ENCODE measurements at places on chromosomes 1 and 21. TPM values are rescaled to one million over a fixed set of nuclear protein-coding genes. Genes with fewer than 3 reads are reported as not detected.

The MARK1 gene
- 0.59 TPM for total RNA-seq

The PCNX2 gene
- 0.89 TPM for total RNA-seq

DNA sequence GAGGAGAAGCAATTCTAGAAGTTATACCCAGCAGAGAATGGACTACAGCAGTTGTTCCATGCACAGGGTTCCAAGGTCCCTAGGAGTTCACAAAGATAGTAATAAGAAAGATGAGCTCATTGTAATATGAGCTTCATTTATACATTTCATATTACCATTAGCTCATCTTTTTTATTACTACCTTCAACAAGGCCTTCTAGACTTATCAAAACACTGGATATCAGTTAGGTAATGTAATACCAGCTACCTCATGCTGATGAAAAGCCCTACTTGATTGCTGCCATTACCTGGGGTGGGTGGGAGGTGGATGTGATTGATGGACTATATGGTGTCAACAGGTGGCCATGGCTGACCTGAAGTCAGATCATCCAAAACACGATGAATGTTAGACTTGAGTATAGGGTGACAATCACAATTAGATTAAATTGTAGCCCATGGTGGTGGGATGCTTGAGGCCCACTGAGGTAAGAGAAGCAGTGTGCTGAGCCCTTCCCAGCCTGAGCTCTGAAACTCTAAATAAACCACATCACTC, 34.1 kb downstream of the SPATA46 start:
- DNase-seq, result no peak
- H3K27ac ChIP-seq, result no peak overlapping the region
- H3K27me3 ChIP-seq, result no peaks in the 10 kb centered on the region
- H3K4me3 ChIP-seq, result no peak overlapping the region
- H3K4me1 ChIP-seq, result no peaks in the 10 kb centered on the region

- DNase-seq, result no peak
- no peak overlapping the region for H3K4me3 ChIP-seq
- H3K4me1 ChIP-seq, result no peaks in the 10 kb centered on the region
These were observed 98.5 kb upstream of the CD53 start for GRCh38 chr1:110774398-110774797.

DNA sequence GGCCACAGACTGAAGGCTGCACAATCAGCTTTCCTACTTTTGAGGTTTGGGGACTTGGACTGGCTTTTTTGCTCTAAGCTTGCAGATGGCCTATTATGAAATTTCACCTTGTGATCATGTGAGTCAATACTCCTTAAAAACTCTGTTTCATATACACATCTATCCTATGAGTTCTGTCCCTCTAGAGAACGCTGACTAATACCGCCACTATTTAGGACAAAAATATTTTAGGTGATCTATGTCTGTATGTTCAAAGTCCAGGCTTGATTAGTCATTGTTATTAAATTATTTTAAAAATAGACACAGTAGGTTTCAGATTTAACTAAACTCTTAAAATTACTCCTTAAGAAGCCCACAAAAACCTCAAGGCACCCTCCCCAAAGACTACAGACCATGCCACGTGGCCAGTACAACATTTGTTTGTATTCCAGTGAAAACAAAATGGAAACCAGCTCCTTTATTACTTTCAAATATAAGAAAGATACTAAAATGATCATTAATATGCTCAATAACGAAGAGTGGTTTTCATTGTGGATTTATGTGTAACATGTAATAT, 63.1 kb downstream of the TMPRSS15 start:
- H3K4me1 ChIP-seq, result no peaks in the 10 kb centered on the region
- no peaks in the 10 kb centered on the region for H3K27me3 ChIP-seq
- H3K36me3 ChIP-seq, result no peaks in the 10 kb centered on the region
- no peak overlapping the region for H3K27ac ChIP-seq

- peaks cover 22% of the 10 kb centered on the region for H3K4me1 ChIP-seq
- no peak for DNase-seq
- no peak overlapping the region for H3K4me3 ChIP-seq
- H3K36me3 ChIP-seq, result no peaks in the 10 kb centered on the region
These were observed 223.0 kb downstream of the LTN1 start for GRCh38 chr21:28769683-28770082.

Measured in liver (tissue), 10 donors.